Activated T-helper 9 cell treated with anti-CD3 and anti-CD28 coated beads, Interleukin-2, amount 50 U/mL, for 16 hours (primary cell): ENCODE measurements at places on chromosomes 5 and 9.

- DNase-seq: no peak
These were observed 17.1 kb upstream of the ANXA6 start for GRCh38 chr5:151174612-151175101.

GRCh38 chr5:154830596-154830995, 19.8 kb downstream of the FAXDC2 start:
- DNase-seq: no peak

DNA sequence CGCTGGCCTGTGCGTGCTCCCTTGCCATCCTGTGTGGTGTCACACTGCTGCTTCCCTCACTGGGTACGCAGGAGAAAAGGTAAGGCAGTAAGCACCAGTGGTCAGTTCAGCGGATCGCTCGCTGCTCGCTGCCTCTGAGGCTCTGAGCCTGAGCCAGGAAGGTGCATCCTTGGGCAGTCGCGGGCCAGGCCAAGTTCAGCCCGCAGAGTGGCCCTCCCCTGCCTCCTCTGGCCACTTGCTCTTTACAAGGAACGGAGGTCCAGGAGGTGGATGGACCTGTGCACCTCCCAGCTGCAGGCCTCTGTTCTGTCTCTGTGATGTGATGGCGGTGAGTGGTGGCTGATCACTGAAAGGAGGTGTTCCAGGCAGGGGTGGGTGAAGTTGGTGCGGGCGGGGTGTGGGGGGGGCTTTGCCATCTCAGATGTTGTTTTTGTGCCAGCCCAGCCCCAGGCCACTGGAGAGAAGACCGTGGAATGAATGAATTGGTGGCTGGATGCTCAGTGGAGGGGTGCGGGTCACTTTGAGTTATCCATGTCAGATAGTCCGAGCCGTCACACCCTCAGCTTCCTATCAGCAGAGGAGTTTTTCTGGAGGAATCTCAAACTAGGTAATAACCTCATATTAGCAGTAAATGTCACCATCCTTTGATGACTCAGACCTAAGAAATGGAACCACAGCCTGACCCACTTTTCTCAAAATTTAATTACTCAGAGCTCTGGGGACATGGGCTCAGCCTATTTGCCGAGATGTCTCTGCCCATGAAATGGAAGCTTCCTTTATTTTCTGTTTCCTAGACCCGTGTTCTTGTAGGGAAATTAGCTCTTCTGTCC, 7.3 kb downstream of the COL5A1 start:
- DNase-seq: no peak

DNA sequence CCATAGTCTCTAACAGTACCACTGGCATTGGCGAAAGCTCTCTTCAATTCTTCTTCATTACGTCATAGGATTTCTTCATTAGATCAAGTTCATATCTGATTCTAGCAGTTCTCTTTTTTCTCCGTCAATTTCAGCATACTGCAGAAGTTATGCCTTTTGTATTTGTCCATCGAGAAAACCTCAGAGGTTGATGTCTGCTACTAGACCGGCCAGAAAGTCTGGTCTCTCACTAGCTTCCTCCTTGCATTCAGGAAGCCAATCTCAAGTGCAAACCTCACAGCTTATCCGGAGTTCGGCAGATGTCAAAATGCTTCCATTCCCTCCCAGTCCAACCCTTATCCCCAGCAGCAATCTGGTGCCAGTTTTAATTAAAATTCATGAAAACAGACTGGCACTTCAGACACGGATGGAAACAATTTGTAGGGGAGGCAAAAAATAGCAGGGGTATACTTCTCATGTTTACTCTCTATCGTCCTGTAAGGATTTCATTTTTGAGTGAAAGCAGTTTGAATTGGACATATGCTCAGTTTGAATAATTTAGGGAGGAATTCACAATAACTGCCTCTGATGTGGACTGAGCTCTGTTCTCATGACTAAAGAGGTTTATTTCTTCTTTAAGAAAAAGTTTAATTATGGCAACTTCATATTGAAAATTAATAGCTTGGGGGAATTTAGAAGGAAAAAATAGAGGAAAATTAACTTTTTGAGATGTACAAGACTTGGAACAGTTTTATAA, 56.4 kb upstream of the TMC1 start:
- no peak for DNase-seq

DNA sequence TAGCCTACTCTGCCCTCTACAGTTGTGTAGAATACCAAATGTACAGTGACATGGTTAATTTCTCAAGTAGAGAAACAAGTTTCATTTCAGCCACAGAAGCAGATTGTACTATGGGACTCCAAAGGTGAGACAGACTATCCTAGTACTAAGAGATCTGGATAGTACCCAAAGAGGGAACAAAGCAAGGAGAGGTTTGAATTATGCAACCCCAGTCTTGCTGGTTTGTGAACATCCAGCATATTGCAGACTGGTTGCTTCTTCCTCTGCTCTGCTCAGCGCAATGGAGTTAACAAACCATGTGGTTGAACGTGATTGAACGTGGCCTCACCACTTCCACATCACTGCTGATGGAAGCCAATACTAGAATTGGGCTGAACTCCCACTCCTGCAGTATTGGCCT, 43.3 kb upstream of the ALDOB start:
- no peak for DNase-seq

DNA sequence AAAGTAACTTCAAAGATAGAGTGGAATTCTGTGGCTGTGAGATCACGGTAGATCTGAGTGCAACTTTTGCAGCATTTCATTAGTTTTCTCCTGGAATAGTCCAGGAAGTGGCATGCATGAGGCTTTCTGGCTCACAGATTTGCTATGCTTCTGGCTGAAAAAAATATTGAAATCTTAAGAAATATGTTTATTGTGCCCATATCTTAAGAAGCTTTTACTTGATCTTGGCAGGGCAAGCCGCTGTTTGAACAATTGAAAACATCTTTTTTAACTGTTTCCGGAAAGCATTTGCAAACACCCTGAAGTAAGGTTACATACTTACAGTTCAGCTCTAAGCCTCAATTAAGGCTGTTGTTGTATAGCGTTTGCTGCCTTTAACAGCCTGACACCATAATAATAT, 135.7 kb upstream of the GDNF start:
- no peak for DNase-seq

DNA sequence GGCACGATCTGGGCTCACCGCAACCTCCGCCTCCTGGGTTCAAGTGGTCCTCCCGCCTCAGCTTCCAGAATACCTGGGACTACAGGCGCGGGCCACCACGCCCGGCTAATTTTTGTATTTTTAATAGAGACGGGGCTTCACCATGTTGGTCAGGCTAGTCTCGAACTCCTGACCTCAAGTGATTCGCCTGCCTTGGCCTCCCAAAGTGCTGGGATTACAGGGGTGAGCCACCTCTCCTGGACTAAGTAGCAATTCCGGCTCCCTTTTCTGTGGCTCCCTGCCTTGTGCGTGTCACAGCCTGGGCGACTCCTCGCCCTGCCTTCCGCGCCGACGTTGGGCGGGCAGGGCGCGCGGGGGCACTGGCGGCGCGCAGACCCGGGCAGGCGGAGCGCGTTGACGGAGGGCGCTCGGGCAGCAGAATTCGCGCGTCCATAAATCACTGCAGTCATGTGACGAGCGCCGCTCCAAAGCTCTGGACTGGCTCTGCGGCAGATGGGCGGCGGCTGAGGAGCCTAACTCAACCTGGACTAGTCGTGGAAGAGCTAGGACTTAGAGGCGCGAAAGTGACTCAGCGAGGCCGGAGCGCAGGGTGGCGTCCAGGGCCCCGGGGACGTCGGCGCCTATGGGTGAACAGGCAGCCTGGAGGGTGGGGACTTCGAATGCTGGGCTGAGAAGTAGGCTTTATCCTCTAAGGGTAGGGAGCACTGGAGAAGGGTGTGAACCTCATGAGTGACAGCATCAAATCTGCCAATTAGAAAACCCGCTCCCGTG, 1.4 kb upstream of the CIZ1 start:
- no peak for DNase-seq

DNA sequence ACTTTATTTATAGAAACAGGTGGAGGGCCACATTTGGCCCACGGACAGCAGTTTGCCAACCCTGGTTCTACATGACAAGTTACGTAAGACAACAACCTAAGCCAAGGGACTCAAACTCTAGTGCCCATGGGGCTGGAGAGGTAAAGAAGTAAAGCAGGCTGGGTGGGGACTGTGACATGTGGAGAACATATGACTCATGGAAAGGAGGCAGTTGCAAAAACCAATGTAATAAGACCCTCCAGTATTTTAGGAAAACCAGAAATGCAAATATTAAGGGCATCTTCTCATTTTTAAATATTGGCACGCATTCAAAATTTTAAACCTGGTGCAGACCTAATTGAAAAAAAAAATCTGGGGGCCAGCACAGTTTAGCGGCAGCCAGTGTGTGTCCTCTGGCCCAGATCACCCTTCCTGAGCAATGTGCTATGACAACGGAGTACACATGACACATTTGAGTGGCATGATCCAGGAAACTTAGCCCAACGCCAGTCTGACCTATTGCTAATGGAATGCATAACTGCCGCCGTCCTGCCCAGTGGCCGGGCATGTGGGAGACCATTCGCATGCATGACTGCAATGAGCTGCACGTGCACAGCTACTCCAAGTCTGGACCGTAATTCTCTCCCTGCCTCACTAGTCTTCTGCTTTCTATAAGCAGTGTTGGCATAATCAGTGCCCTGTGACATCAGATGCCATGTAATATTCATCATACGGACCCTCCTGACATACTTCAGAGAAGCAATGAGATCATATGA, 97.2 kb downstream of the SH3TC2 start:
- no peak for DNase-seq

DNA sequence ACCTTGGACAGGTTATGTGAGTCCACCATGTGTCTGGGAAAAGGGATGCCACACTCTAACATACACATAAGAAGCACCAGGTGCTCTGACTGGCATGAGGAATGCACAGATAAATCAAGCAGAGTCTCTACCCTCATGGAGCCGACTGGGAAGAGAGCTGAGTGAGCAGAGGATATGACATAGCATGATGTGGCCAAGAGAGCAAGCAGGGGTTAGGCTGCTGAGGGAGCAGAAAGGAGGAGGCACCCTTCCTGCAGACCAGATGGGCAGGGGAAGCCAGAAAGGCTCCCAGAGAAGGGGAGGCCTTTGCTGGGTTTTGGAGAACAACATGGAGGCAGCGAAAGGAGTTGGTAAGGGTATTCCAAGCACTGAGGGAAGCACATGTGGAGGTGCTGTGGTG, 223.1 kb downstream of the GNA14 start:
- no peak for DNase-seq

DNA sequence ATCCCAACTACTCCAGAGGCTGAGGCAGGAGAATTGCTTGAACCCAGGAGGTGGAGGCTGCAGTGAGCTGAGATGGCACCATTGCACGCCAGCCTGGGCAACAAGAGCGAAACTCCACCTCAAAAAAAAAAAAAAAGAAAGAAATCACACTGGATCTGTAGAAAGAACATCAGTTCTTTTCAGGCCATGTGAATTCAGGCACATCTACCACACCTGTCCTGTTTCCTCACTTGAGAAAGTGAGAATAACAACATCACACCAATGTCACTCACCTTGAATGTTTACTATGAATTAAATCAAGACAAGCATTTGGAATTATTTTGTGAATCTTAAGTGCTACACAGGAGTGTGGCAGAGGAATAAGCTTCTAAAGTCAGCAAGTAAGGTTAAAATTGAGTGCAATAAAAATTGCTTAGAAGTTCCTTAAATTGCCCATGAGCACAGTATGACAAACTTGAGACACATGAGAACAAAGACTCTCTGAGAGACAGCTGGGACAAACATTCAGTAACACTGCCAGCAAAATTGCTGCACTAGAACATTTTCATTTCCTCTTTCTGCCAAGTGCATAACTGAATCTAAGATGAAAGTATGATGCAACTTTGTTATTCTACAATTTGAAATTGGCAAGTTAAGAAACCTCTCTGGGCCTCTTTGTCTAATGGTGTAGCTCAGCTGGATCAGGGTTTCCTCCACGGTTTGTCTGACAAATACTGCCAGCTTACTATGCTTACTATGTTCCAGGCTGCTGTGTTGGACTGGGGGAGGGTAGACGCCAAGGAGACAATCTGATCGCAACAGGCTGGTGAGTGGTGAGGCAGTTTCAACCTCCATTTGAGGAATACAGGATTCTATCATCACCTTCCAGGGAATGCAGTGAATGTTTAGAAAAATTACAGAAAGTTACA, 1.9 kb upstream of the RIC1 start:
- DNase-seq: peak; percentile 3

GRCh38 chr9:21412107-21412506, 3.2 kb downstream of the IFNA8 start:
- no peak for DNase-seq

GRCh38 chr5:147406636-147407035, 103.2 kb downstream of the DPYSL3 start:
- no peak for DNase-seq

GRCh38 chr9:31519826-31520225, 864.6 kb upstream of the ACO1 start:
- DNase-seq: no peak

GRCh38 chr9:80020530-80020929, 448.8 kb downstream of the TLE4 start:
- DNase-seq: no peak

DNA sequence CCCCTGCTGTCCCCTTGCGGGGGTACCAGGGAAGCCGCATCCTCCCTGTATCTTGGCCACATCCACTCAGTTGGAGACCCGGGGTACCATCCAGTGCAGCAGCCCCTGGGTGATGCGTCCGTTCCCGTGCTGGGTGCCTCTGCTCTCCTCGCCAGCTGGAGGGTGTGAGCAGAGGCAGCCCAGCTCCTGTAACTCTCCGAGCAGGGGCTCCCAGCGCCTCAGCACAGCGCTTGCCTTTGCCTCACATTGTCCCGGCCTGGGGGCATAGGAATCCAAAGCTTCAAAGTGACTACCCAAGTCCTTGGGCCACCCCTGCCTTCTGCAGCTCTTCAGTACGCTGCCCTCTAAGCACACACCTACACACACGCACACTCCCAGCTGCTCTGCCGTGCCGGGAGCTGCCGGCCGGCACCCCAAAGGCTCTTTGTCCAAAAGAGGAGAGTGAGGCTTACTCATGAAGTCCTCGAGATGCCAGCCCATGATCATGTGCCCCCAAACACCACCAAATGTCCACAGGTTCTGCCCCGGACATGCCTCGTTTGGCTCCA, 733 bp downstream of the ANGPTL2 start:
- DNase-seq: no peak

- no peak for DNase-seq
These were observed 9.3 kb upstream of the ROPN1L start for GRCh38 chr5:10432059-10433008.

- no peak for DNase-seq
These were observed 98.0 kb upstream of the NR3C1 start for GRCh38 chr5:143501310-143502044.

DNA sequence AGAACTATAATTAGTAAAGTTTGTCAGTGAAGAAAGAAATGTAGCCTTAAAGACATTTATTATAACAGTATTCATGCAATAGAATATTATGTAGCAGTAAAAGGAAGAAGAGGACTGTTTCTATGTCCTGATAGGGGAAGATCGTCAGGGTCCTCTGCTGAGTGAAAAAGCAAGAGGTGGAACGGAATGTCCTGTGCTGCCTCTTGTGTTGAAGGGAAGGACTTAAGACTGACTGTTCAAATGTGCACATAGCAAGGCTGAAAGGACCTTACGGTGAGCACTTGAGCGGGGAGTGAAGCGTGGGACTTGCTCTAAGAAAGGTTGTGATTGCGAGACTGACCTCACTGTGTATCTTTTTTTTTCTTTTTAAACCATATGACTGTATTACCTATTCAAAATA, 63.2 kb downstream of the SNX24 start:
- DNase-seq: no peak
